ENCODE measurements at places on chromosomes 3 and 15.

DNA sequence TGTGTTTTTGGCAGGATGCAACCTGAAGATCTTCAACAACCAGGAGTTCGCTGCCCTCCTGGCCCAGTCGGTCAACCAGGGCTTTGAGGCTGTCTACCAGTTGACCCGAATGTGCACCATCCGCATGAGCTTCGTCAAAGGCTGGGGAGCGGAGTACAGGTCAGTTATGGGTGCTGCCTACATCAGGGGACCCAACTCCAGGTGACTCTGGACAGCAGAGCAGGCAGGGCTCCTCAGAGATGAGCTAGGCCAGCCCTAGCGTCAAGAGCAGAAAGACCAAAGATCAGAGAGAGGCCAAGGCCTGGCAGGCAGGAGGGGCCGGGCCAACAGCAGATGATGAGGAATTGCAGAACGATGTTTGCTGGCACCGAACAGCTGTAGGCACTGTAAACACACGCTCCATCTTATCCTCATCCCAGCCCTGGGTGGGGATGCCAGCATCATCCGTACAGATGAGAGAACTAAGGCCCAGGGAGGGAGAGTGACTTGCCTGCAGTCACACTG, 67.1 kb downstream of the AAGAB start:
- no peak for DNase-seq

GRCh38 chr3:157204880-157205279, 44.9 kb upstream of the CCNL1 start:
- no peak for DNase-seq

DNA sequence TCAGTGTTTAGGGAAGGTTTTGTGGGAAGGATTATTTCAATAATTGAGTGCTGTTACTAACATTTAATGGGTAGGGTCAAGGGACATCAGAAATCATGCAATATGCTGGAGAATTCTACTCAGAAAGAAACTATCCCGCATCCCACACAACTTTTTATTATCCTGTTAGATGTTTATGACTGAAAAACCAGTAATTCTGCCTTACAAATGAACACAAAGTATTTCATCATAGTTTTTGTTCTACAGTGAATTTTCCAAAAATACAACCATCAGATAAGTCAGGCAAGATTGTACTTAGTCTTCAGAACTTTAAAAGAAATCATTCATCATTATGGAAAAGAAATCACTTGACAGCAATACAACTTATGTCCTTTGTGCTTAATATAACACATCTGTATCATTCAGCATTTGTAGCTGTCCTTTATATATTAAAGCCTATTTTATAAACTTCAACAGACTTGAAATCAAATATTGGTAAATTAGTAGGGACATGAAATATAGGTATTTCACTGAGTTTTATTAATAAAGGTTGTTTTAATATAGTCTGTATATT, 61.9 kb downstream of the TRPM7 start:
- DNase-seq = no peak

DNA sequence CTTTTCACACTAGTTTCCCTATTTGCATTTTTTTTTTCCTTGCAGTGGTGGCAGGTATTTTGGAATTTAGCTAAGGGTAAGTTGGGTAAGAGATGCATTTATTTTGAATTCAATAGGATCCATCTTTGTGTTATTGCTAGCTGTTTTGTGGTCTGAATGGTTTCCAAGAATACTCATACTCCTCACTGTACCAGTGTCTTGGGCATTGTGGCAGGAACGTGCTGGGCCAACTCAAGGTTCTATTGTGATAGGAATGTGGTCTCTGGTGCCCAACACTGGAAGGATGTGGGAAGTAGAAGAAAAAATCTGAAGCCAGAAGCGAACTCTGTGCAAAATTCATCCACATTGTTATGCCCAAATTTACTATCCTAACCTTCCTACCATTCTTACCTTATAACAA, 135.6 kb downstream of the RBMS3 start:
- DNase-seq = no peak

DNA sequence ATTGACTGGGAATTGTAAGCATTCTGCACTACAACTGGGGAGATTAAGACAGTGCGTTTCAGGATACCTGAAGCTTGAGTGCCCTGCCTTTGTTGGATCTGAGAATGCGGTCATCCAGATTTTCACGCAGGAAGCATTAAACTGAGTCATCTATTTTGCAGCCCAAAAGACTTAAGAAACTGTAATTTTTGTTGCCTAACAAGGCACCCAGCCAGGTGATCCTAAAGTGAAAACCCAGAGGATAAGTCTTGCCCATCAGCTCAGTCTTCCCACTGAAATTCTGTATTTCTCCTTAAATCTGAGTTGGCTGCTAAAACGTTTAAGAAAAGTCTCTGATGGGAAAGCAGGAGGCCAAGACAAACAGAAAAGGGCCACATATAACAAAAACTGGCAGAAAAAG, 242.5 kb upstream of the TMCO5A start:
- DNase-seq = no peak

DNA sequence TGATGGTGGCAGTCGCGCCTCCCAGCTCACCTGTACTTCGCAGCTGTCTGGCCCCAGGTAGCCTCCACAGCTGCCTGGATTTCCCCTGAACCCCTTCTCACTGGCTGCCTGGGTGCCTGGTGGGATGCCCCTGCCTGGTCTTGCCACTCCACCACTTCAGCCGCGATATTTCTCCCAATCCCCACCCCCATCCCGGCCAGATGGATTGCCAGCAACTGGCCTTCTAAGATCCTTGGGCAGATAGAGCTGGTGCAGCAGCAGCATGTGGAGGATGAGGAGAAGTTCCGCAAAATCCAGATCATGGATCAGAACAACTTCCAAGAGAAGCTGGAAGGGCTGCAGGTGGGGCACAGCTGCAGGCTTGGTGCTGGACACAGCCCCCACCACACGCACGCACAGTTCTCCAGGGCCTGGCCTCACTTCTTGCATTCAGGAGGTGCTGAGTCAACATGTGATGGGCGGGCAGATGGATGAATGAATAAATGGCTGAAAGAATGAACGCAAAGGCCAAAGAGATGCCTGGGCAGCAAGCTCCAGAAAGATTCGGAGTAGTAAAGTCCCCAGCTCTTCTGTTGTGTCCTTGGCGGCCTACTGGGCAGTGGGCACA, 35.7 kb downstream of the DNAH1 start:
- DNase-seq = no peak

DNA sequence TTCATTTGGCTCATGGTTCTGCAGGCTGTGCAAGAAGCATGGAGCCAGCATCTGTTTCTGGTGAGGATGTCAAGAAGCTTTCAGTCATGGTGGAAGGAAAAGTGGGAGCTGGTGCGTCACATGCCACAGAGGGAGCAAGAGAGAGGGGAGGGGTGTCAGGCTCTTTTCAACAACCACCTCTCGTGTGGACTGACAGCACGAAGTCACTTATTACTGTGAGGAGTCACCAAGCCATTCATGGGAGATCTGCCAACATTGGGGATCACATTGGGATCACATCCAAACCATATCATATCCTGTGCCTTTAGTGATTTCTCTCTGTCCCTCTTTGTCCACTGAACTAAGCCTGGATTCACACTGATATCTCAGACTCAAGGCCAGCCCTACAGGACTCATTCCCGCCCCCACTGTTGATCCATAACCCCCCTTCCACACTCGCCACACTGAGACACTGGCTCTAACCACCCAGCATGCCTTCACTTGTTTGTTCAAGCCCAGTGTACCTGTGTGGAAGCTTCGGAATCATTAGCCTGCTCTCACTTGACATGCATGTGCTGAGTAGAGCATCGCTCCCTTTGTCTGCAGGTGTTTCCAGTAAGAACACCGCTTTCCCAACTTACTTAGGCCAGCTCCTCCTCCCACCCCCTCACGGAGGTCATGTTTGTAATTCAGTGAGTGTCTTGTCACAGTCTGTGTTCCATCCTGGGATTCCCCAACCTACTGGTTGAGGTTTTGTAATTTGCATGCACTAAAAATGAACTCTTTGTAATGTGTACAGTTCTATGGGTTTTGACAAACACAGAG, 132.2 kb downstream of the KLF13 start:
- peak; percentile 44 for DNase-seq

DNA sequence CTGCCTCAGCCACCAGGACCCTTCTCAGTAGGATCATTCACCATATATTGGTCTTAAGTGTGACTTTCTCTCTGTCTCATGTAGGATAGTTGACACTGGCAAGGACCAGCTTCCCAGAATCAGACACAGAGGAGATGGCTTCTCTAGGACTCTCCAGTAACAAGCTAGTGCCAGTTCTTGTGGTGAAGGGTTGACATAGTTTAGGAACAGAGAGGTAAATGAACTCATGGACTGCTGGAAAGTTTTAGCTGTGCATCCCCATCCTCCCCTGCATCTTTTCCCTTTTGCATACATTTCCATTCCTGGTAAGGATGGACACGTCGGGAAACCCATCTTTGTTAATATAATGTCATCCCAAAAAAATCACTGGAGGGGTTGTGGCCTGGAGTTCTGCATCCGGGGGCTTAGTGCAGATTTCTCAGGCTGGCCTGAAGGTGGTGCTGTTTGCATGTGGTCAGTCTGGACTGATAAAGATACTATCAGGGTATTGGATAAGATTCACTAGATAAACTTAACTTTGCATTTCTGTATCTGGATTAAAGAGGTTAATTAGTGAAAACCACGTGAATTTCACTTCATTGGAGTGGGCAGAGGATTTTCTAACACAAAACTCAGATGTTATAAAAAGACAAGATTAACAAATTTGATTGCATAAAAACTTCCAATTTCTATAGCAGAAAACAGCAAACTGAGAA, 110.8 kb downstream of the TBC1D2B start:
- DNase-seq = no peak

- no peak for DNase-seq
These were observed 98.4 kb upstream of the LRRFIP2 start for GRCh38 chr3:37272741-37273140.

DNA sequence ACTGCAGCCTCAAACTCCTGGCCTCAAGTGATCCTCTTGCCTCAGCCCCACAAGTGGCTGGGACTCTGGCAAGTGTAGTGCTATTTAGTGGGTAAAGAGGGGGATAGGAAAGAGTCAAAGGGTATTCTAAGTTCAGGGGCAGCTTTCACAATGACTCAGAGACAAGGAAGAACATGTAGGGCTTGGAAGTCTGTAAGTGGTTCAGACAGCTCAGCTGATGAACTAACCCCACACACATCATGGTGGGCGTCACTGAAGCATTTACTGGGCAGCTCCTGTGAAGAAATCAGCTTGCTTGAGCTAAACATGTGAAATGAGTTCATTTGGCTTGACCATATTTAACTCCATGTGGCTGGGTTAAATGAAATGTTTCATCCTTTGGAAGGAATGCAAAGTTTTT, 34.6 kb upstream of the THSD4 start:
- no peak for DNase-seq

- DNase-seq = no peak
These were observed 31.3 kb upstream of the PEX5L start for GRCh38 chr3:180068023-180068422.

GRCh38 chr3:150260398-150260710, 147.7 kb upstream of the TSC22D2 start:
- DNase-seq = no peak

DNA sequence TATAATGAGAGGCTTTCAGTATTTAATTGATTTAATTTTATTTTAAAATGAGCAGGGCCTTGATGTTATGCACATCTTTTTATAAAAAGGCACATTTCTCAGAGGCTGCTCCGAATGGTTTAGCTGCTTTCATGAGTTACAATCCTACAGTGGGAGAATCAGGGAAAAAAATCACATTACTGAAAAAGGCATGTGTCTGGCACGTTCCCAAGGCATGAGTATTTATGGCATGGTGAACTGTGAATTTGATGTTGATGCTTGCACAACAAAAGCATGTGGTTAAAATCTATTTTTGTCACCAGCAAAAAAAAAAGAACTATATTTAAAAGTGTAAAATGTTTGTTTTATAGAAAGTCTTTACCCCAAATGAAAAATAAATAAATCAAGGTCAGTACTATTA, 485.2 kb upstream of the ROBO2 start:
- no peak for DNase-seq

- no peak for DNase-seq
These were observed 7.0 kb upstream of the VIPR1 start for GRCh38 chr3:42495393-42495792.

- DNase-seq = no peak
These were observed 568.4 kb upstream of the ZNF385D start for GRCh38 chr3:22319446-22319845.

DNA sequence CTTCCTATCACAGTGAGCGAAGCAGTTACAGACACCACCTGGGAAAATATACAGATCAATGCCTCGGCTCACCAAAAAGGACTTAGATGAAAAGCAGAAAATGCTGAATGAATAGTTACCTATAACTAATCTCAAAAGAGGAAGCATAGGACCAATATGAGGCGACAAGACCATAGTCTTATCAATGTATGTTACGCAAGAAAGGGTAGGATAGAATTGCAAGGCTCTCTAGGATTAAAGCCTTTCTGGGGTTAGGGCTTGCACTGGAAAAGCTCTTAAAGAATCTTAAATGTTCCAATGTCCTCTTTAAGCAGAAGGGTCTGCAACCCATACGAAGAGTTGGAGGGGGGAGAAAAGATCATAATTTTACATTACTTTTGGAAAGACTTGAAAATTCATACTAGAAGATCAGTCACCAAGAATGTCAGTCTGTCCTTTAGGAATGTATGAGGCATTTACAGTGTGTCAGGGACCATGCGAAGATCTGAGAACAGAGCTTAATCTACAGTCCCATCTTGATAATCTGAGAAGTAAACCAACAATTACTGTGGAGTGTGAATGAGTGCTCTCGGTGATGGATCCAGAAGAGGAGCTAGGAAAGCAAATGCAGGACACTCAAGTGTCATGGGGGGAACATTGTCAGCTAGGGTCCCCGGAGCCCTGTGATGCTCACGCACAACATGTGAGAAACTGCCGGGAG, 185.9 kb downstream of the GREM1 start:
- DNase-seq = no peak

- no peak for DNase-seq
These were observed 49.8 kb downstream of the ST3GAL6 start for GRCh38 chr3:98812851-98813374.

DNA sequence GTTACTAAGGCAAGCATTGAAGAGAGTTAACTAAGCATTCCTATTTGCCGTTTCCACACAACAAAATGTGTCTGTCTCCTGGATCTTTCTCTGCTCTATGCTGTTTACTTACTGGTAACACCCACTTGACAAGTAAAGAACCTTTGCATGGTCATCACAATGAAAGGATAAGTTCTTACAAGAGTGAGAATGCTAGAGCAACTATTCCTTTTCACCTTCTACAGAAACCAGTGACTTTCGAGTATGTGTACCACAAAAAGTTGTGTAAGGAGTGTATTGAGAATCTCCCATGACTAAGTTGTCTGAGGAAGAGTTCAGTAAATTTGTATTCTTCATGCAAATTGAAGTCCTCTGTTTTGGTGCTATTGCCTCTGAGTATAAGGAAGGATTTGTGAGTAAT, 10.8 kb downstream of the TIPARP start:
- no peak for DNase-seq

All from T-helper 2 cell (primary cell).